Mucosa of descending colon (tissue), 3 donors: ENCODE measurements at places on chromosomes 12 and 14. TPM values are rescaled to one million over a fixed set of nuclear protein-coding genes. Genes with fewer than 3 reads are reported as not detected.

The ADAMTS20 gene
- not detected for total RNA-seq

The FAM222A gene
- 4.4 TPM for total RNA-seq

DNA sequence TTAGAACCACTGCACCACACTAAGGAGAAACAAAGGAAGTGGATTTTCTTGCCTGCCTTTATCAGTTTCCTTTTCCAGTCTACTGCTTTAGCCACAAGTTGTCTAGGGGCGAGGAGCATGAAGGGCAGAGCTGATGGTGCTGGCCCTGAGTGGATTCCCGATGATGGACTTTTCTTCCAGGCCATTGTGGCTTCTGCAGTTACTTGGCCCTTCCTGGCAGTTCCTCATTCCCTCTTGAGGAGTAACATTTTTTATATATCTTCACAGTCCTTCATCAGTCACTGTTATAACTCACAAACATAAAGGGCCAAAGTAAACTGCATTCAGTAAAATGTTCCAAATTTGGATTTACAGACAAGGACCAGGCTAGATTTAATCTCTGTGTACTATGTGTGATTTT is 61.2 kb upstream of the SRSF5 start:
- DNase-seq: no peak

DNA sequence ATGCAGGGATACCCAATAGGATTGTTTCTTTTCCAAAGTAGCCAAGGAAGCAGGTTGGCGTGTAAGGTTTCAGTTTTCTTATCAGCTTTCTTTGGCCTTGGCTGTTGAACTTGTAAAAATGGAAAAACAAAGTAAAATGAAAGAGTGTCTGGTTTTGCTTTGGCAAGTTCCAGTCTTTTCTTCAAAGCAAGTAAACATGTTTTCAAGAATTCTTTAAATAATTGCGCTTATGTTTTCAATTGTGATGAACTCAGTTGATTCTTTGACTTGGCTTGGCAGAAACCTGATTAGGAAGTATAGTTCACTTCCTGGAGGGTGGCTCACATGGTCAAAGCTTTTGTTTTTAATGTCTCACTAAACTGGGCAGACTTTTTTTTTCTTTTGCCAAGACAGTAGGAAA is 112.2 kb upstream of the USP44 start:
- DNase-seq: no peak

The LGALS3 gene
- 1,380 TPM for total RNA-seq

The ZFHX2 gene
- total RNA-seq: 1.6 TPM

DNA sequence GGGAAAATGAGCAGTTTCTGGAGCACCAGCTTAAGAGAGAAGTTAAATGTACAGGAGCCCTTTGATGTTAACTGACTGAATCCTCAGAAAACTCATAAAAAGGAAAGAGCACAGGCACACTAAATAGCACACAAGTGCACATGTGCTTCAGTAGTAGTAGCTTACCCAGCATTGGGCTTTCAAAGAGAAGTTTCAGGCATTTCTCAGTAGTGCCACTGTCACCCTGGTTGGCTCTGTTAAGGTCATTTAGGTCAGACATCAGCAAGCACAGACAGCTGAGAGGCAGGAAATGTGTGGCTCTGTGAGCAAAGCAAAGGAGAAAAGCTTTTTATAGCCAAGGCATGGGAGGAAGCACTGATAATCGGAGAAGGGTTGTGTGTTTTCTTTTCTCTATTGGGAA is 96.3 kb upstream of the HIF1A start:
- no peak for DNase-seq
